HuH-7 (cell line): ENCODE measurements at places on chromosomes 12 and 14.

- no peak for DNase-seq
Measured at GRCh38 chr12:91978143-91978542, 167.5 kb downstream of the BTG1 start.

- DNase-seq = no peak
Measured at GRCh38 chr12:75177997-75178396, 31.6 kb downstream of the KCNC2 start.

- DNase-seq = no peak
Measured at GRCh38 chr14:63209160-63209559, 4.9 kb downstream of the RHOJ start.

- DNase-seq = no peak
Measured at GRCh38 chr12:4648104-4648500, 749 bp downstream of the AKAP3 start.

DNA sequence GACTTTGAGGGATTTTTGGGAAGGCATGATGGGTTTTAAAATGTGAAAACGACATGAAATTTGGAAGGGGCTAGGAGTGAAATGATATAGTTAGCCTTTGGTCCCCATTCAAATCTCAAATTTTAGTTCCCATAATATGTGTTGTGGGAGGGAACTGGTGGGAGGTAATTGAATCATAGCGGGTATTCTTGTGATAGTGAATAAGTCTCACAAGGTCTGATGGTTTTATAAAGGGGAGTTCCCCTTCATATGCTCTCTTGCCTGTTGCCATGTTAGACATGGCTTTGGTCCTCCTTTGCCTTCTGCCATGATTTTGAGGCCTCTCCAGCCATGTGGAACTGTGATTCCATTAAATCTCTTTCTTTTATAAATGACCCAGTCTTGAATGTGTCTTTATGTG lies 72.8 kb downstream of the SLC16A7 start:
- no peak for DNase-seq

GRCh38 chr14:66955159-66955558 lies 234.1 kb upstream of the GARIN2 start:
- DNase-seq = no peak

DNA sequence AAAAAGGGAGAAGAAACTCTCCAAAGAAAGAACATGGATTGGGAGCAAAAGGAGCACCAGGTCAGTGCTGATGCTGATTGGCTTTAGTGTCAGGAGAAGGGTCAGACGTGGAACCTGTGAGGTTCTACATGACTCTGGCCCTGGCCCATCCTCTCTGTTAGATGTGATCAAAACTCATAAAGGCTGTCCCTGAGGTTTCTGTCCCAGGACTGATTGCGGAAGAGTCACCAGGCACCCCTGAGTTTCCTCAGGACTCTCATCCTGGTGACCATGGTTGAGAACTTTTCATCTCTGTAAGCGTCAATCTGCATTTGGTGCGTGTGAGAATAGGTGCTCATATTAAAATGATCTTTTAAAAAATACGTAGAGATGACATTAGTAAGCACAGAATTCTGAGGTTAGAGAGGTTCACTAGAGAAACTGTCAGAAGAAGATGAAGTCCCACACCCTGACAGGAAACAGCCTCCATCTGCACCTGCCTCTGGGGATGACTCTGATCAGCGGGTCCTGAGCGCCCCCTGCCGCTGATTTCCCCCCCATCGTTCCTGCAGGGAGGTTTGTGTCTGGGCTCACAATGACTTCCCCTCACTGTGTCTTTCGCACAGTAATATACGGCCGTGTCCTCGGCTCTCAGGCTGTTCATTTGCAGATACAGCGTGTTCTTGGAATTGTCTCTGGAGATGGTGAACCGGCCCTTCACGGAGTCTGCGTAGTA lies 741.8 kb downstream of the TMEM121 start:
- DNase-seq = peak; percentile 11

GRCh38 chr14:31025367-31026076 lies at the start of gene AP4S1:
Gene AP4S1, plus strand, starts transcription at chr14:31025649. Its CDS starts 40,548 bp downstream, at chr14:31066197.
- peak; percentile 64 for DNase-seq

- peak; percentile 8 for DNase-seq
Measured at GRCh38 chr12:59940631-59941342, 345.0 kb downstream of the SLC16A7 start.

- DNase-seq = peak; percentile 50
Measured at GRCh38 chr12:108950991-108951739, 69.7 kb downstream of the SVOP start.

- no peak for DNase-seq
Measured at GRCh38 chr12:62879691-62880090, 55.3 kb downstream of the PPM1H start.

- DNase-seq = no peak
Measured at GRCh38 chr14:21347201-21347600, 36.6 kb downstream of the SUPT16H start.

GRCh38 chr14:71481021-71481654 lies 451.1 kb upstream of the RGS6 start:
- no peak for DNase-seq

- DNase-seq = no peak
Measured at GRCh38 chr12:117261247-117261646, 71.0 kb upstream of the FBXO21 start.

GRCh38 chr12:53770281-53770680 lies 18.5 kb upstream of the CISTR start:
- no peak for DNase-seq

DNA sequence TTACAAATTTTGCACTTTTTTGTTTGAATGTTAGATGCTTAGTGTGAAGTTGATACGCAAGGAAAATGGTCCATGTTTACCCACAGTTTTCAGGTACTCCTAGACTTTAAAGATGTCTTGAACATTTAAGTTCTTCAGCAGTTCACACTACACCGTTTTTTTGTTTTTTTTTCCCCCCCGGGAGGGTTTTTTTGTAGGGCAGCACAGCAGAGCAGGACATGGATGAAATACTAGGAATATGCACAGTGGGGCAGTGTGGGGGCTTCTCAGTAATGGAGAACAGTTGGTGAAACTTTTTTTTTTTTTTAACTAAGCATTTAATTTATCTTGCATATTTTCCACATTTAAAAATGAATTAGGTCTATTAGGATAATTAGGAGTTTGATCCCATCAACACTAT lies 4.9 kb downstream of the RAN start:
- no peak for DNase-seq

DNA sequence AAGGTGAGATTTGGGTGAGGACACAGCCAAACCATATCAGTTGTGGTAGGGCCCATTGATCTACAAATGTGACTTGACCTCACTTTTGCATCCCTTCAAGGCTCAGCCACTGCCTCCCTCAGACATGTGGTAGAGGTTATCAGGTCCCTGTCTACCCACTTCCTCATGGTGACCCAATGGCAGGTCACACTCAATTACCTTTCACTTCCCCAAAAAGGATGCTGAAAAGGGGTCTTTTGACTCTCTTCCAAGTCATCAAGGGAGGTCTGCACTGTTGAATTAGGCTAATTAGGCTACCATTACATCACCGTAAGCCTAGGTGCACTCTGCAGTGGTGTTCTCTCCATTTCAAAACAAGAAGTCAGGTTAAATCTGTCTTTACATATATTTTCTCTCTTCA lies 22.6 kb upstream of the DRAM1 start:
- DNase-seq = no peak

- DNase-seq = no peak
Measured at GRCh38 chr14:53790731-53791500, 165.7 kb downstream of the BMP4 start.

GRCh38 chr12:3647504-3647903 lies 105.4 kb downstream of the CRACR2A start:
- DNase-seq = no peak

DNA sequence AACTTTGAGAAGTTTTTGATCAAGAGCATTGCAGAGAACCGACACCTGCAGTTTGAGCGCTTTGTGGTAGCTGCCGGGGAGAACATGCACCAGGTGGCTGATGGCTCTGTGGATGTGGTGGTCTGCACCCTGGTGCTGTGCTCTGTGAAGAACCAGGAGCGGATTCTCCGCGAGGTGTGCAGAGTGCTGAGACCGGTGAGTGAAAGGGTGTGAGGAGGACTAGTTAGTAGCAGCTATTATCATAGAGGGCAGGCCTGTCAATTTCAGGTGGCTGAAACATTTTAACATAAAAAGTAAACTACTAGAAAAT lies 27.0 kb upstream of the HIGD1C start:
- no peak for DNase-seq

DNA sequence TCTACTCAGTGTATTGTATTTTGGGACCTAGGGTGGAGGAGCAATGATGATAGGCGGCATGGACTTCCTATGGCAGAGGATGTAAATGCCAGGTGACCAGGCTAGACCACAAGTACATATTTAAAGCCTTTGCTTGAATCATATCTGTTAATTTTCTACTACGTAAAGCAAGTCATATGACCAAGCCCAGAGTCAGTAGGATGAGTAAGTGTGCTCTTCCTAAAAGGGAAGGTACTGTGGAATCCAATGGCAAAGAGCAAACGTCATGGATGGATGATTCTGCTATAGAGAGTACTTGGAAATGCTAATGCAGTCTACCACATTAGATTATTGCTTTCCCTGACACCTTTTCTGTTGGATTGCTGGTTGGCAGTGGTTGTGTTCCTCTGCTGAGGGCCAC lies 16.8 kb downstream of the GPATCH2L start:
- no peak for DNase-seq

GRCh38 chr14:27995691-27996090 lies 770.9 kb upstream of the FOXG1 start:
- no peak for DNase-seq

DNA sequence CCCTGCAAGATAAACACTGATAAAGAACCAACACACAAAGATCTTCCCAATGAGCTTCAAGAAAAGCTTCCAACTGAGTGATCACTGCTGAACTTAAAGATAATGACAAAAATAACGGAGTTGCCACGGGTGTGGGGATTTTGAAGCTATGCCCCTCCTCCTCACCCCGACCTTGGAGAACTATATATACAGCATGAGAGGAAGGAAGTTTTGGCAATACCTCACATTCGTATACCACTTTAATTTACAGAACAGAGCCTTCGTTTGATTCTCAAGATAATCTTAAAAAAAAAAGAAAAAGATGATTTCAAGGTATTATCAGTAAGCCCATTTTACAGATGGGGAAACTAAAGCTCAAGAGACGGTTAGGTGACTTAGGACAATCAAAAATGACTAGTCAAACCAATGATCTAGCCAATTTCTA lies 715 bp downstream of the NEK9 start:
- DNase-seq = no peak

- DNase-seq = no peak
Measured at GRCh38 chr12:2749580-2749979, 45.2 kb upstream of the FKBP4 start.

DNA sequence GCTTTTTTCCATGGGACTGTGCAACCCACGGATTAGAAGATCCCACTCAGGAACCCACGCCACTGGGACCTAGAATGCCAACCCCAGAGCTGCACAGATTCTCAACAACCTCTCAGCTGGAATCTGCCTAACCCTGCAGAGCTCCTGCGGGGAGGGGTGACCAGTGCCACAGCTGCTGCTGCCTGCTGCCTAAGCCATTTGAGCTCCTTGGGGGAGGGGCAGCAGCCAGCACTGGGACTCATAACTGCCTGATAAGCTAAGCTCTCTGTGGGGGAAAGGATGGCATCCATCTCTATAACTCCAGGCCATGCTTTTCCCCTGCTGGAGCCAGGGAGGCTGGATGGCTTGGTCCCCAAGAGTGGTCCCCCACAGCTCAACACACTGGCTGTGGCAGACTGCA lies 182.8 kb downstream of the SLC5A8 start:
- no peak for DNase-seq

GRCh38 chr14:61511558-61511948 lies 183.8 kb upstream of the HIF1A start:
- DNase-seq = no peak

DNA sequence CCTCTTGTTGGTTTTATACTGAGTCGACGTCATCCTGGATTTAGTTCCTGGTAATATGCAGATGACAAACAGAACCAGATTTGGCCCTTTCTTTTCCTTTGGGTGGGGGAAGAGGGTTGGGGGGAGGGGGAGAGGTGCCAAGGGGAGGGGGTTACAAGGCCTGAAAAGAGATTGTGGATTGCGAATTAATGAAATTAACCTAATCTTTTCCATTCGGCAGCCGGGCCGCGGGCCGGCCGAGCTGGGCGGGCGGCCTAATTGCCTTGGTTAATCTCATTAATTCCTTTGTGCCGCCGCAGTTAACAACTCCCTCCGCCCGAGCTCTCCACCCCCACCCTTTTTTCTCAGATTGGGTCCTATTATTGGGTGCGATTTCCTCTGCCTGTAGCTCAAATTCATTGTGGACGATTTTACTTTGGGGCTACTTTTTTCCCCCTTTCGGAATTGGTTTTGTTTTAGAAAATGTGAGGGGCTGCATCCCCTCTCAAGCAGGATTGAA lies 387 bp upstream of the GSC start:
- DNase-seq = no peak

- DNase-seq = peak; percentile 59
Measured at GRCh38 chr12:51320695-51321320, 3.2 kb downstream of the BIN2 start.

DNA sequence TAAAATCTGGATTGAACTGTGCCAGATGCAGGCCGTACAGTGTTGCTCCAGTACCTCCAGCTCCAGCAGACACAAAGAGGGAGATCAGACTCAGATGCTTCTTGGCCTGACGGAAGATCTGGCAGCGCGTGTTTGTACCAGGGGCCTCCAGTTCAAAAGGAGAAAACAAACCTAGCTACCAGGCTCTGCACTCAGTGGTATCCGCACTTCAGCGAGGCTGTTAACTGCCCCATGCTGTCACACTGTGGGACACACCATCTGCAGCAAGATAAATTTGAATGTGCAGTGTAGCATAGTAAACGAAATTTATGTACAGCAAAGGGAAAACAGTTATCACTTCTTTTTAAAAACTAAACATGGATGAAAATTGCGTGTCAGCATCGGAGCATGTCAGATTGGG lies 5.1 kb downstream of the DYNC1H1 start:
- no peak for DNase-seq

GRCh38 chr14:95140060-95140858 lies 17.1 kb downstream of the DICER1 start:
- no peak for DNase-seq

DNA sequence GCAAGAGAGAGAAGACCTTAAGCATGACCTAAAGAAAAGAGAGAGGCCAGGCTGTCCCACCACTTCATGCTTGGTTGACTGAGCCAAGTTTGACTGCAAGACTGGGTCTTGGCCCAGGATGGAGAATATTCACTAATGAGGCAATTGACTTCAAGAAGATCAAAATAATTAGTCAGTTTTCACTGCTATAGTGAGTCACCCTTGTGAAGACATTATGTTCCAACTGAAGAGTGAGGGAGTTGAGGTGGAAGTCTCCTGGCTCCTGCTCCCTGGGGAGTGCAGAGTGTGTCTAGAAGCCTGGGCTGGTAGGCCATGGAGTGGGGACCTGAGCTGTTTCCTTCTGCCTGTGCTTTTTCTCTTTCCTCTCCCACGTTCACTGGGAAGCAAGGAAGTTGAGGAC lies 117.6 kb downstream of the CACNA1C start:
- no peak for DNase-seq

- DNase-seq = no peak
Measured at GRCh38 chr12:117718141-117718540, 250.6 kb downstream of the KSR2 start.
